T-helper 2 cell (primary cell): ENCODE measurements at places on chromosomes 4 and X.

GRCh38 chr4:13088726-13089658 is 395.1 kb downstream of the RAB28 start:
- DNase-seq, result no peak

- no peak for DNase-seq
Observed at GRCh38 chr4:99324361-99324760, 3.2 kb upstream of the ADH1B start.

- no peak for DNase-seq
Observed at GRCh38 chr4:150540536-150540935, 41.4 kb upstream of the MAB21L2 start.

- DNase-seq, result no peak
Observed at GRCh38 chrX:24347881-24348280, 12.6 kb upstream of the SUPT20HL1 start.

DNA sequence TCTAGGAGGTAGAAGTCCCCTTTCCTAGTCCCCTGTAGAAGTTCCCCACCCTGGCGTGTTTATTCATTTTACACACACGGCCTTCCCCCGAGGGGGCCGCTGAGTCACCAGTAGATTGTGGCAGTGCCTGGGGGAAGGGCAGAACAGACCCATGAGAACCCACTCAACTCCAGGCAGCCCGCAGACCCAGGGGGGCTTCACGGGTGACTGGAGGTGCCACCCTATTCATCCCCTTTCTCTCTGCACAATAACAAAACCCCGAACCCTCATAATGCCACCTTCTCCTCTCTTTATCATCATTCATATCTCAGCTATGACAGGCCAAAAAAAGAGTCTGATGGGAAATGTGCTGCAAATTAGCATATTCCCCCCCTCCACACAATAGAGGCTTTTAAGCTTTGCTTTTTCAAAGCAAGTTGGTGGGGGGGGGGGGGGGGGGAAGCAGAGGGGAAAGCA is 20.4 kb upstream of the GPM6B start:
- no peak for DNase-seq

DNA sequence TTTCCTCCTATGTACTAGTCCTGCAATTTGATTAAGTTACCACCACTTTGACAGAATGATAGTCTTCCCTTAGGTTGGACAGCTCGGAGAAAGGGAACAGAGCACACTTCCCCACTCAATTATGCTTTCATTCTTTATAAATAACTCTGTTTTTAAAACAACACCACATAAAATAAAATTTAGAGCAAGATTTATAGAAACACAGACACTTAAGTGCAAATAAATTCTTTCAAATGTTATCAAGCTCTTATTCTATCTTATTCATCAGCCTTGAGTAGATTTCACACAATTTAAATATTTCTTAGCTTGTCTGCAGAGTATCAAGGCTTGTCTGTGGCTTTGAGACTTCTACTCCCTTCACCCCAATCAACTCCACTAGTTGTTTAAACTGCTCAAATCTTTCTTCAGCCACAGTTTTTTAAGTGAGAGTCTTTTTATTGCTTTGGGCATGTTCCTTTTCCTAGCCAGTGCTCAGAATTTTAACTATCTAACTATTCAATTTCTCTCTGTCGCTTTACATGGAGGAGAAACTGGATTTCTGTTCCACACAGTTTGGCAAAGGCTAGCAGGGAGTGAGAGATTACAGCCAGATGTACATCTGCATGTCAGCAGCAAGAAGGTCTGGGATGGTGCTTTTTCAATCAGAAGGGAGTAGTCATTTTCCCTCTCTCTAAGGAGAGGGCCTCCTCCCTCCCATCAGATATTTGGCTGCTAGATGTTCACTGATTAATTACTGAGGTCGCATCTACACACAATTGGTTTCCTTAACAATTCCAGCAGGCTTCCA is 53.1 kb upstream of the PLAC1 start:
- DNase-seq, result no peak

GRCh38 chr4:20543131-20543530 is 157.1 kb upstream of the PACRGL start:
- no peak for DNase-seq

- no peak for DNase-seq
Observed at GRCh38 chr4:162347842-162348213, 184.0 kb upstream of the FSTL5 start.

- DNase-seq, result no peak
Observed at GRCh38 chr4:76897536-76898384, at the start of gene SOWAHB. Gene SOWAHB (minus strand): TSS chr4:76898144. CDS start chr4:76897849, 295 bp downstream.

DNA sequence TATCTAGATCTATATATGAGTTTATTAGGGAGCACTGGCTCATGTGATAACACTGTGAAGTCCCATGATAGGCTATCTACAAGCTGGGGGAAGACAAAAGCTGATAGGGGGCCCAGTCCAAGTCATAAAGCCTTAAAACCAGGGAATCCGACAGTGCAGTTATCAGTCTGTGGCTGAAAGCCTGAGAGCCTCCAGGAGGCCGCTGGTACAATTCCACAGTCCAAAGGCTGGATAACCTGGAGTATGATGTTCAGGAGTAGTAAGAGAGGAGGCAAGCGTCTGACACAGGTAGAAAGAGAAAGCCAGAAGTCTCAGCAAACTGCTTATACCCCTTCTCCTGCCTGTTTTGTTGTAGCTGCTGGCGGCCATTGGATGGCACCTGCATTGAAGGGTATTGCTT is 177.6 kb upstream of the SPRY1 start:
- no peak for DNase-seq

DNA sequence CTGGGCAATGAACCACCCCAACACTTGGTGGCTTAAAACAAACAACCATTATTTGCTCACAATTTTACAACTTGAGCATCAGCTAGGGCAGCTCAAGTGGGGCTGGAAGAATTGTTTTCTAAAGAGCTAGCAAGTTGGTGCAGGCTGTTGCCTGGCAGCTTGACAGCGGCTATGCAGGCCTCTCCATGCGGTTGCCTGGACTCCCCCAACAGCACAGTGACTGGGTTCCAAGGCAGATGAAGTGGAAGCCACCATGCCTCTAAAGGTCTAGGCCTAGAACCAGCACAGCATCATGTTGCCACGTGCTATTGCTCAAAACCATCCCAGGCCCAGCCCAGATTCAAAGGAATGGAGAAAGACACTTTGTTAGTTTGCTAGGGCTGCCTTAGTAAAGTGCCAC is 114.8 kb downstream of the BCOR start:
- DNase-seq, result no peak
